ENCODE measurements at places on chromosomes 5 and 9. TPM values are rescaled to one million over a fixed set of nuclear protein-coding genes. Genes with fewer than 3 reads are reported as not detected.

FOXD4L5 gene
- total RNA-seq, result 0.42 TPM

CARD6 gene
- 21.1 TPM for total RNA-seq

NOXA1 gene
- 0.91 TPM for total RNA-seq

INSL4 gene
- not detected for total RNA-seq

SPATA31E1 gene
- not detected for total RNA-seq

AIF1L gene
- total RNA-seq, result 39.7 TPM

GRM6 gene
- total RNA-seq, result not detected

FAT2 gene
- total RNA-seq, result not detected

TEX10 gene
- total RNA-seq, result 21.2 TPM

Data from endothelial cell of umbilical vein (primary cell).